Transverse colon (tissue), 4 donors: ENCODE measurements at places on chromosomes 16 and 17. TPM values are rescaled to one million over a fixed set of nuclear protein-coding genes. Genes with fewer than 3 reads are reported as not detected.

The ADAP2 gene
- total RNA-seq = 8.6 TPM

The TSPOAP1 gene
- total RNA-seq = 21.7 TPM

The IRX5 gene
- not detected for total RNA-seq

The RCVRN gene
- not detected for total RNA-seq

The PDILT gene
- not detected for total RNA-seq

The HLF gene
- 17.5 TPM for total RNA-seq

The CIBAR2 gene
- 0.79 TPM for total RNA-seq

The NAA60 gene
- total RNA-seq = 57.3 TPM

The MEIOB gene
- not detected for total RNA-seq

The PRR11 gene
- total RNA-seq = 115 TPM

The KRTAP2-3 gene
- not detected for total RNA-seq

The UMOD gene
- not detected for total RNA-seq

The TM4SF5 gene
- total RNA-seq = 5.2 TPM

The ZBTB4 gene
- total RNA-seq = 18.3 TPM

The NRN1L gene
- total RNA-seq = 2.5 TPM

The LIG3 gene
- total RNA-seq = 25.1 TPM

The NTHL1 gene
- 21.8 TPM for total RNA-seq

The FCSK gene
- total RNA-seq = 46.8 TPM

The TERB1 gene
- total RNA-seq = not detected
